Stimulated activated CD4-positive, alpha-beta T cell treated with anti-CD3 and anti-CD28 coated beads, Interleukin-4, amount 100 ng/mL, for 24 hours (primary cell): ENCODE measurements at places on chromosomes 16 and 17.
A peak's percentile ranks its signal among the peaks of the same experiment; 100 is the strongest.

DNA sequence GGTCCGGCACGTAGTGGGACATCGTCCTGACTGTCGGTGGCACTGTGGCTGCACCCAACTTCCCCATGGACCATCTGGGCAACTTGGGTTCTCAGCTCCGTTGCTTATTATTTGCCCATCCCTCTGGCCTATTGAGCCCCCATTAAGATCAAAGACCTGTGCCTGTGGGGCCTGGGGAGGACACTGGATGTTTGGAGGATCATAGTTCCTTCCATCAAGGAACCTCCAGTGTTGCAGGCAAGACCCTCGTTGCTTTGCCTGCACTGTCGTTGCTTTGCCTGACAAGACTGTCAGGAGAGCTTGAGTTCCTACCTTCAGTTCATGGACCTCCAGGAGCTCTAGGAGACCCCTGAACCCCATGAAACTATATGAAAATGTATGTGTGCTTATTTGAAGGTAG, 127.2 kb downstream of the CCDC144A start:
- DNase-seq, result no peak

DNA sequence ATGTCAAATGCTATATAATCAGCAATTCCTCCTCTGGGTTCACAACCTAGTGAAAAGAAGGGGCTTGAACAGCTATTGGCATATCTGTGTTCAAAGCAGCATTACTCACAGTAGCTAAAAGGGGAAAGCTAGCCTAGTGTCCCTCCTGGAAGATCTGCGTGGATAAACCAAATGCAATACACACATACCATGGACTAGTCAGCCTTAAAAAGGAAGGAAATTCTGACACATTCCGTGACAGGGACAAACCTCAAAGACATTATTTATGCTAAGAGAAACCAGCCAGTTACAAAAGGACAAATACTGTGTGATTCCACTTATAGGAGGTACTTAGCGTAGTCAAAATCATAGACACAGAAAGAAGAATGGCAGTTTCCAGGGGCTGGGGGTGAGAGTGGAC, 90.1 kb downstream of the XYLT1 start:
- no peak for DNase-seq

- DNase-seq, result no peak
Measured at GRCh38 chr17:6306820-6307219, 128.1 kb downstream of the AIPL1 start.

GRCh38 chr16:17159617-17160016, 311.1 kb downstream of the XYLT1 start:
- DNase-seq, result no peak

GRCh38 chr16:27826893-27827289, 236.6 kb downstream of the GSG1L start:
- DNase-seq, result no peak

GRCh38 chr17:57033296-57033695, 51.8 kb upstream of the AKAP1 start:
- DNase-seq, result no peak

GRCh38 chr17:27760069-27760885, 40.1 kb downstream of the NOS2 start:
- peak; percentile 76 for DNase-seq

DNA sequence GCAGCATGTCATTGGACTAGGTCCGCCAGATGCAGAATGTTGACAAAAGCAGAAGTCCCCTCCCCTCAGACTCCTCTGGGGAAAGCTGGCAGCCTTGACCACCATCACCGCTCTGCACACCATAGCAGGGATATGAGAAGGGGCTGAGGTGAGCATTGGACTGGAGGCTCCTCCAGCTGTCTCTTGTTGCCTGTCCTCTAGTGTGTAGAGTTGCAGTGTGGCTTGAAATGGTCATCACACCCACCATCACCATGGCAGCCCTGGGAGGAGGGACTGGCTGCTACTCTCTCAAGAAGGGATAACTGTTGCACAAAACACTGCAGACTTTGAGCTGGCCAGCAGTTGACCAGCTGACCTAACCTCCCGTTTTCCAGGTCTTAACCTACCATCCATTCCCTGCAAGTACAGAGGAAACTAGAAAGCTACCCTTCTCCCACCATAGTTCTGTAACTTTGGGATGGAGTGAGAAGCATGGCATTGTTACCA, 38.3 kb downstream of the HLF start:
- DNase-seq, result no peak

GRCh38 chr16:50473356-50473945, 74.7 kb upstream of the NKD1 start:
- peak; percentile 15 for DNase-seq

DNA sequence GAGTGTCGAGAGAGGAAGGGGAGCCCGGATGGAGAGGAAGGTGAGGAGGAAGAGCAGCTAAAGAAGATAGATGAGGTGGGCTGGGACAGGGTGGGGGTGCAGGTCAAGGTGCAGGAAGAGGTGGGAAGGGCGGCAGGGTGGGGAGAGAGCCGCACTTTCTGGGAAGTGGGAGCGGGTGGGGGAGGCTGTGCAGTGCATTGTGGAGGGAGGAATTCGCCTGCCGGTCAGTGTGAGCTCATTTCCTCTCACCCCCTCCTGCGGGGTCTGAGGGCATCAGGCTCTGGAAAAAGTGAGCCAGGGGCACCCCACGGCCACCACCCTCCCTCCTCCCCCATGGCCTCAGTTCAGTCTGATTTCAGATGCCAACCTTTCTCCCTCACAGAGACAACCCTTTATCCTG, 2.5 kb upstream of the ARHGAP23 start:
- no peak for DNase-seq

DNA sequence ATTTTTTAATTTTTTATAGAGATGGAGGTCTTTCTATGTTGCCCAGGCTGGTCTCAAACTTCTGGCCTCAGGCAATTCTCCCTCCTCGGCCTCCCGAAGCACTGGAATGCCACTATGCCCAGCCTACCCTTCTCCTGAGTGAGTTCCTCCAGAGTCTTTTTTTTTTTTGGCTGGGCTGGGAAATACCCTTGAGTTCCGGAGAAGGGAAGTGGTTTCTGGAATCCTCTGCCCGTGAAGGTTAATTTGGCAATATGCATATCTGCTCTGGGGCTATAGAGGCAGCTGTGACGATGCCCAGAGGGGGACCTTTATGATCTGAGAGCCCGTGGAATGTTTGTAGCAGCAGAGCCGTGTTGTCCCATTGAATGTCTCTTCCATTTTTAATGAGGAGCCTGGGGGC, 217.5 kb downstream of the RBFOX1 start:
- no peak for DNase-seq

GRCh38 chr16:26642047-26642664, 424.6 kb upstream of the C16orf82 start:
- no peak for DNase-seq

GRCh38 chr17:78433780-78434335, 55.4 kb downstream of the PGS1 start:
- DNase-seq, result no peak

GRCh38 chr16:87129771-87130170, 187.4 kb downstream of the C16orf95 start:
- no peak for DNase-seq
